NCI-H1694 treated with DMSO at 0.1 percent for 48 hours (cell line): ENCODE measurements at places on chromosomes 12 and 14.

- DNase-seq: no peak
Observed at GRCh38 chr14:86824167-86824566, 1168.8 kb downstream of the GALC start.

GRCh38 chr12:48952691-48953090, 4.6 kb downstream of the ARF3 start:
- DNase-seq: no peak

DNA sequence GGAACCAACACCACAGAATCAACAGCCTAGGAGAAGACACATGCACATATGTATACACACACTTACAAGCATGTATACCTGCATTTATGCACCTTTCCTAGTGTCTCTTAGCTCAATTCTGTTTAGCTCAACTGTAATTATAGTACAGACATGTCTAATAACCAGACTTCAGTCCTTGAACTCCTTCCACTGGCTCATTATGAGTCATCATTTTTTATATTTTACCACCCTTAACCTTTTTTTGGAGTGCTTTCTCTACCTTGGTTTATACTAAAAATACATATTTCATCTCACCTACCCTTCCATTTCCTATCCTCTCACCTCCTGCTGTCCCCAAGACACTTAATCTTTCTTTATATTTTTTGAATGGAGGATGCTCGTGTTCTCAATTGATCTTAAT, 110.4 kb downstream of the ARID2 start:
- no peak for DNase-seq

DNA sequence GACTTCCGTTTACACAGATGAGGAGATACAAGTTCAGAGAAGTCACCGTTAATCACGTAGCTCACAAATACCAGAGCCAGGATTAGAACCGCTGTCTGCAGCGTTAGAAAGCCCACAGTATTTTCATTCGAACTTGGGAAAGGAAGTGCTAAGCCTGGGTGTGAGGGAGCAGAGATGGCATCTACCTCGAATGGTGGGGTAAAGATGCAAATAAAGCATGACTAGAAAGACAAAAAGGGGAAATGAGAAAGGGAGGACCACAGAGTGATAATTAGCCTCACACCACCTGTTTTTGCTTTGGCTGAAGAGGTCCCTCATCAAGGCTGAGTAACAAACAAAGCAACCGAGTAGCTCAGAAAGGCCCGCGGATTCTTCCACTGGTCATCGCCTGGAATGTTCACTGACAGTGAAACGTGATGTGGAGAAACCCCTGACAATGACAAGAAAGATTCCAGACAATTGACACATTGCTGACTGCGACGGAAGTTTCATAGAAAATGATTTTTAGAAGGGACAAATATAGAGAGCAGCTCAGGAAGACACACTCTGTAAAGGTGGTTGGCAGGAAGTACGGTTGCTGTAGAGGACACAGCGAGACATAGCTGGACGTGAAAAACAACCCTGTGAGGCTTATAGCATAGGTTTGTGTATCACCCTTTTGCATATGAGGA, 31.5 kb upstream of the BHLHE41 start:
- DNase-seq: no peak

DNA sequence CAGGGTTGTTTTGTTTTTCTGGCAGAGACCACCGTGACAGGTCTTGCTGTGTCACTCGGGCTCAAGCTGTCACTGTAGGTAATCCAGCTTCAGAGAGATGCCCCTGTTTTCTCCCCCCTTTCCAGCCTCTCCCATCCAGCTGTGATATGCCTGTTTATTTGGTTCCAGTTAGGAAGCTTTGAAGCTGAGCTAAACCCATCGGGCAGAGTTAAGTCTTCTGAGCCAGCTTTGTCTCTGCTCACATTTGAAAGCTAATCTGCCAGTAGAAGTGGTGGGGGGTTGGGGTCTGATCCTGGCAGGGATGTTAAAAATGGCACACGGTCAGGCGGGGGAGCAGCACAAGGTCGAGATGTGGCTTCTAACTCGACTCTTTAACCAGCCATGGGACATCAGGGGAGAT, 130.0 kb downstream of the TSPAN9 start:
- DNase-seq: peak; percentile 61

DNA sequence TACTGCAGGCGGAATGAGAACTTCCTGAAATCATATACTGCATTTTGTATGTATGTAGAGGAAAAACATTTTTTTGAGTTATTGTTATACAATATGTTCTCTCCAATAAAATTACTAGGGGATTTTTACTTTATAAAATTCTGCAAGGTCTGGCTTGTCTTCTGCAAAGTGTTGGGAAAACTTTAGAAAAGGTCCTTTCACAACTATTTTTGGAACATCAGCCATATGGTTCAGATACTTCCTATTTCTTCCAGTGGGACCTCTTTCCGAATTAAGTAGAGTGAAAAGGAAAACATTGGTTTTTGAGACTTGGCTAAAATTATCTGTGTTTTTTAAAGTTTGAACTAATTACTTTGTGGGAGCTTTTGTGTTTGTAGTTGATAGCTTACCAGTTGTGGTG, 52.7 kb downstream of the DAAM1 start:
- DNase-seq: no peak

DNA sequence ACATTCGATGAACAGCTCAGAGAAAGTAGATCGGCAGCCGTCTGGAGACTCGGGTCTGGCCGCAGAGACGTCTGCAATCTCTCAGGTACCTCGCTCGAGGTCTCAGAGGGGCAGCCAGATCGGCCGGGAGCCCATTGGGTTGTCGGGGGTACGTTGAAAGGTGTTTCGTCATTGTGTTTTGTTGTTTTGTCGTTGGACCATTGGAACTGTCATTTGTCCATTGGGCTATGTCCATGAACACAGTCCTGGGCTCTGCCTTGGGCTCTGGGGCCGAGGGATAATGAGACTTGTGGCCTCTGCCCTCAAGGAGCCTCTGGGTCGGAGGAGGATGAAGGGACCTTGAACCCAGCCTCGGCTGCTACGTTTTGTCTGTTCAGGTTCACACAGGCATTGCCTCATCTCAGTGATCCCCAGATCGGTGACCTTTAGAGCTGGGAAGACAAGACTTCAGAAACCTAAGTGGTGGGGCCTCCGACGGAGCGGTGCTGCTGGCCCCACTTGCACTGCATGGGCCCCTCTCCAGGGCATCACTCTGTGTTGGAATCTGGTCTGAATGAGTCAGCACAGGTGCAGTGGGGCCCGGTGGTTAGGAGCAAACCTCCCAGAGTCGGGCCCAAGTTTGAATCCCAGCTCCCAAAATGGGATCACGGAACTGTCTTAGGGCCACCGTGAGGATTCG, 23.6 kb upstream of the MLXIP start:
- no peak for DNase-seq

- DNase-seq: no peak
Observed at GRCh38 chr14:71765505-71765904, 166.7 kb upstream of the RGS6 start.

DNA sequence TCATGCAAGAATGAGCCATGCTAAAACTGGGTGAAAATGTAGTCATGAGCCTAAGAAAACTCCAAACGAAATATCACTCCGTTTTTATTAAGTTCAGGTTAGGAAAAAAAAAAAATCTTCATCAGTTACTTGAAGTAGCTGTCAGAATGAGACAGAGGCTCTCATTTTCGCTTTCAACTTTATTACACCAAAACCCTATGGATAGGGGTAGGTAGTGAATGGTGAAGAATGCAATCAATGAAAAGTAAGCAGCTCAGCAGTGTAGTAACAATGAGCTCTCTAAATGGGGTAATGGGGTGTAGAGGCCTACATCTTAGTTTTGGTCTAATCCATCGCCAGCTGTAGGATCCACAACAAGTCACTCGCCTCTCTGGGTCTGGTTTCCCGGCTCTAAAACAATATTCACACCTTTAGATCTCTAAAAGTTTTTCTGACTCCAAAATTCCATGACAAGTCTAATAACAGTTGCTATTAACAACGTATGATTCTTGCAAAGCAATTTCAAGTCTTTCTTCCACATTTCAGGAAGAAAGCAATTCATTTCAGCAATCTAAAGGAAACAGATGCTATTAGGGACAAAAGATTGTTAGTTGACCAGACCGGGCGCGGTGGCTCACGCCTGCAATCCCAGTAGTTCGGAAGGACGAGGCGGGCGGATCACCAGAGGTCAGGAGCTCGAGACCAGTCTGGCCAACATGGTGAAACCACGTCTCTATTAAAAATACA, 1.7 kb downstream of the BTBD7 start:
- DNase-seq: no peak

- no peak for DNase-seq
Observed at GRCh38 chr14:89292579-89293313, 124.3 kb downstream of the FOXN3 start.
